ENCODE measurements at places on chromosomes 1 and 21. TPM values are rescaled to one million over a fixed set of nuclear protein-coding genes. Genes with fewer than 3 reads are reported as not detected.
A peak's percentile ranks its signal among the peaks of the same experiment; 100 is the strongest.

GRCh38 chr21:36004441-36004840, 55.9 kb downstream of the SETD4 start:
- peaks cover 15% of the 10 kb centered on the region for H3K27me3 ChIP-seq
- no peak overlapping the region for H3K4me3 ChIP-seq
- H3K36me3 ChIP-seq: no peaks in the 10 kb centered on the region
- no peak for DNase-seq

DNA sequence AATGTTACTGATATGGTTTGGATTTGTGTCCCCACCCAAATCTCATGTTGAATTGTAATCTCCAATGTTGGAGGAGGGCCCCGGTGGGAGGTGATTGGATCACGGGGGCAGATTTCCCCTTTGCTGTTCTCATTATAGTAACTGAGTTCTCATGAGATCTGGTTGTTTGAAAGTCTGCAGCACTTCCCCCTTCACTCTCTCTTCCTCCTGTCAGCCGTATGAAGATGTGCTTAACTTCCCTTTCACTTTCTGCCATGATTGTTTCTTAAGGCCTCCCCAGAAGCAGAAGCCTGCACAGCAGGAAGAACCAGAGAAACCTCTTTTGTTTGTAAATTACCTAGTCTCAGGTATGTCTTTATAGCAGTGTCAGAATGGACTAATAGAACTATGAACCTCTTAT, 28.4 kb downstream of the TRIM33 start:
- H3K36me3 ChIP-seq: peaks cover 11% of the 10 kb centered on the region
- peak overlapping the region; percentile 91 for H3K27ac ChIP-seq
- no peak for DNase-seq
- no peaks in the 10 kb centered on the region for H3K27me3 ChIP-seq
- peaks cover 54% of the 10 kb centered on the region for H3K4me1 ChIP-seq

- peaks cover 29% of the 10 kb centered on the region for H3K4me1 ChIP-seq
- peak overlapping the region; percentile 46 for H3K27ac ChIP-seq
- H3K36me3 ChIP-seq: peaks cover 71% of the 10 kb centered on the region
- DNase-seq: no peak
- no peak overlapping the region for H3K4me3 ChIP-seq
Observed at GRCh38 chr1:45516465-45516864, 5.2 kb downstream of the PRDX1 start.

GRCh38 chr21:37294679-37295078, 27.5 kb upstream of the VPS26C start:
- no peaks in the 10 kb centered on the region for H3K4me1 ChIP-seq
- no peak overlapping the region for H3K4me3 ChIP-seq
- no peak overlapping the region for H3K27ac ChIP-seq
- no peak for DNase-seq
- H3K27me3 ChIP-seq: peaks cover 9% of the 10 kb centered on the region

ERICH3 gene
- total RNA-seq: 0.44 TPM

NTMT2 gene
- total RNA-seq: not detected

SELL gene
- 151 TPM for total RNA-seq

DNA sequence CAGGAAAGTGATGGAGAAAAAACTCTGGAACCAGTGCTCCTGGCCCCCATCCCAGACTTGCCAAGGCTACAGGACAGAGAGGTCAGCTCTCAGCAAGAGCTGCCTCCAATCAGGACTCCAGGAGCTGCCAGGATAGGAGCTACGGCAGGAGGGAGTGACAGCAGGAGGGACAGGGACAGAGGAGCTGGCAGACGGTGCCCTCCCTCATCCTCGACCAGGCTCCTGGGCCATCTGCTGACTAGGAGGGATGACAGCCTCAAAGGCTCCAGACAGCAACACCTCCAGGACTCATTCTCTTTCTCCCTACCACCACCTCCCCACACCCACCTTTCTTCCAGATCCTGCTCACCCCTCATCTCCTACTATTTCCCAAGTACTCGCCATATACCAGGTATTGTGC, 22.7 kb downstream of the DLGAP3 start:
- no peaks in the 10 kb centered on the region for H3K36me3 ChIP-seq
- no peaks in the 10 kb centered on the region for H3K4me1 ChIP-seq
- H3K27ac ChIP-seq: no peak overlapping the region
- H3K27me3 ChIP-seq: peaks cover 4% of the 10 kb centered on the region
- H3K4me3 ChIP-seq: no peak overlapping the region
- DNase-seq: no peak

DNA sequence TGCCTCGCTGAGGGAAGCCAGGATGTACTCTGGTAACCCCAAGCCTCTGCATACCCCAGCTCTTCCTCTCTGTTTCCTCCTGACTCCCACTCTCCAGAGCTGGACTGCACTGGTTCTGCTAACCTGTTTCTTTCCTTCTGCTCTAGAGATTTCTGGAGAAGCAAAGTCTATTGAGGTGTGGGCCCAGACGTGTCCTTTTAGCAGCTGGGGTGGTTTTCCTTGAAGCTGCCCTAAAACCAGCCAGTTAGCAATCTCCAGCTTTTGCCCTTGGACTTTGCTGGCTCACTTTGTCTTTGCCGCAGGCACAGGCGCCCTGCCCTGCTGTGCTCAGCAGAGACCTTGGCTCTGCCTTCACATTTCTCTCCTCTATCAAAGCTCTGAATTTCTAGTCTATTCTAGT, 171.8 kb upstream of the IVNS1ABP start:
- no peaks in the 10 kb centered on the region for H3K27me3 ChIP-seq
- no peaks in the 10 kb centered on the region for H3K4me1 ChIP-seq
- no peak overlapping the region for H3K27ac ChIP-seq
- no peak for DNase-seq
- H3K4me3 ChIP-seq: no peak overlapping the region

- no peaks in the 10 kb centered on the region for H3K27me3 ChIP-seq
- H3K27ac ChIP-seq: no peak overlapping the region
- DNase-seq: no peak
- no peaks in the 10 kb centered on the region for H3K4me1 ChIP-seq
- no peak overlapping the region for H3K4me3 ChIP-seq
Observed at GRCh38 chr1:119774746-119775490, 6.2 kb upstream of the HMGCS2 start.

Data from activated B cell treated with CpG ODN at 0.5 μM for 24 hours (primary cell).